ENCODE measurements at places on chromosomes 6 and 20.

- no peak for DNase-seq
These were observed 361.7 kb upstream of the MAP3K7 start for GRCh38 chr6:90948540-90948939.

- no peak for DNase-seq
These were observed 166.7 kb upstream of the ADGRB3 start for GRCh38 chr6:68468244-68468884.

DNA sequence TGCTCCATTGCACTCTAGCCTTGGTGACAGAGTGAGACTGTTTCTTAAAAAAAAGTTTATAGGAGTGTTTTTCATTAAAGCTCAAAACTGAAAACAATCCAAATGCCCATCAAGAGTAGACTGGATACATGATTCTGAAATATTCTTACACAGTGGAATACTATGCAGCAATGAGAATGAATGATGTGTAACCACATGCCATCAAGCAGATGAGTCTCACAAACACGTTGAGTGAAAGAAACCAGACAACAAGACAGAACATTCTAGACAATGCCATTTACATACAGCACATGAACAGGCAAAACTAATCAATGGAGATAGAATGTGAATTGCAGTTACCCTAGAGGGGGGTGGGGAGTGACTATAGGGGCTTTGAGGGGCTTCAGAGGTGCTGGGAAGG is 72.4 kb downstream of the TOX2 start:
- DNase-seq = no peak

DNA sequence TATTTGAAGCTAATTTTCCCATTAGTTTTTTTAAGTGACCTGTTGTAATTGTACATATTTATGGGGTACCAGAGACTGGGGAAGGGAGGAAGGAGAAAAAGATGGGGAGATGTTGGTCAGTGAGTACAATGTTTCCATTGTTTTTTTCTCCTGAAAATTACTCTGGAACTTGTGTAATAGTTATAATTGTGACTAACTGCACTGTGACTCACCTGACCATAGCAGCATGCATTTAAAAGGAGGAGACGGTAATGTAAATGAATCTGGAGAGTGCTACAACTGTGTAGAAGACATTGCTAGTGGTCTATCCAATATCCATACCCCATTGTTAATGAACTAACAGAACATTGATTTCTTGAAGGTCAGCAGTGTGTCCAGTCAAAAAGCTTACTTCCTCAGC is 133.4 kb downstream of the RFPL4B start:
- no peak for DNase-seq

- no peak for DNase-seq
These were observed 4.1 kb downstream of the TMEM239 start for GRCh38 chr20:2820084-2820895.

DNA sequence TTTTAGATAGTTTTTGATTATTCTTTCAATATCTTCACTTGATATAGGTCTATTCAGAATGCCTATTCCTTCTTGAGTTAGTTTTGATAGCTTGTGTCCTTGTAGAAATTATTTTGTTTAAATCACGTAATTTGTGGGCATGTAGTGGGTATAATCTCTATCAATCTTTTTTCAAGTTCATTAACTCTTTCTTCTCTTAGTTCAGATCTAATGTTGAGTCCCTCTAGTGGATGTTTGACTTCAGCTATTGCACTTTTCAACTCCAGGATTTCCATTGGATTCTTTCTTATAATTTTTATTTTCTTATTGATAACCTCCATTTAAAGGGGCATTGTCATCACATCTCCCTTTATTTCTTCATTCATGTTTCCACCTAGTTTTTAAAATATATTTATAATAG is 135.6 kb downstream of the COL12A1 start:
- no peak for DNase-seq

DNA sequence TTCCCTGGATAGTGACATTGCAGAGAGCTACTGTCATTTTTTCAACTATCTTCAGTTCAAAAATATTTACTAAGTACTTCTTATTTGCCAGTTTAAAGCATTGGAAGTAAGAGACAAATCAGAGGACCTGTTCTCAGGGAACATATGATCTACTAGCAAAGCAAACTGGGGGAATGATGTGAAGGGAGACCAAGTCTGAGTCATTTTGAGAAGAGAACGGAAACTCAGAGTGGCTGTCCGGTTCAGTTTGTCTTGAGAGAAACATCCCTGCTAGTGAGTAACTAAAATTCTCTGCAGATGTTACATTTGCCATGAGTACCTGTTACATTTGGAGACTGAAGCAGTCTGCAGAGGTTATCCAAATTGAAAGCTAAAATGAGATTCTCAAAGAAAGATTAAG is 118.3 kb downstream of the KCNQ5 start:
- DNase-seq = no peak

DNA sequence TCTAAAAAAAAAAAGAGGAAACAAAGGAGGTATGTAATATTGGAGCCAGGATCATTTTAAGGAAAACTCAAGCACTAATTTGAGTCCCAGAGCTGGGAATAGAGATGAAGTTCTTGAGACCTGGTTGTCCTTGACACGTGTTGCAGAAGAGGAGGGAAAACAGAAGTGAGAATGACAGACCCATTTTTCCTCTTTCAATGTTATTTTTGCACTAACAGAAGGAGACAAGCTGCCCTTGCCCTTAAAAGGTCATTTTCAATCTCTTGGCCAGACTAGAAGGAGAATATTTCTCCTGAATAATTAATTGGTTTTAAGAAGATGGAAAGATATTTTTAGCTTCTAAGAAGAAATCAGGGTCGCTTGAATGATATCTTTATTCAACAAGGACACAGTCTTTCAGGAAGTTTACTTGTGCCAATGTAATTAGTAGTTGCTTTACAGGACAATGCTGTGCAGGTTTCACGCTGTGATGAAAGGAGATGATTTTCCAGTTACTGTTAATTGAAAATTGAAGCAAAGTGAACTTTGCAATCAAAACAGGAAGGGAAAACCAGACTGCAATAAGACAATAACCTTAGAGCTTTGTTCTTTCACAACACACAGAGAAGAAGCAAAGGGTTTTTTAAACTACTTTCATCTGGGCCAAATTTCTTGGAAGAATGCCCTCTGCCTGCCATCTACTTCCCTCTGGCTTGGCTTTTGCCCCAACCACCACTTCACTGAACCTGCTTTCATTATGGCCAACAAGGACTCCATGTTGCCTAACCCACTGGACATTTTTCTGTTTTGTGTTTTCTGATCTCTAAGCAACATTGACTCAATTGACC is 107.8 kb upstream of the SHLD1 start:
- DNase-seq = no peak

DNA sequence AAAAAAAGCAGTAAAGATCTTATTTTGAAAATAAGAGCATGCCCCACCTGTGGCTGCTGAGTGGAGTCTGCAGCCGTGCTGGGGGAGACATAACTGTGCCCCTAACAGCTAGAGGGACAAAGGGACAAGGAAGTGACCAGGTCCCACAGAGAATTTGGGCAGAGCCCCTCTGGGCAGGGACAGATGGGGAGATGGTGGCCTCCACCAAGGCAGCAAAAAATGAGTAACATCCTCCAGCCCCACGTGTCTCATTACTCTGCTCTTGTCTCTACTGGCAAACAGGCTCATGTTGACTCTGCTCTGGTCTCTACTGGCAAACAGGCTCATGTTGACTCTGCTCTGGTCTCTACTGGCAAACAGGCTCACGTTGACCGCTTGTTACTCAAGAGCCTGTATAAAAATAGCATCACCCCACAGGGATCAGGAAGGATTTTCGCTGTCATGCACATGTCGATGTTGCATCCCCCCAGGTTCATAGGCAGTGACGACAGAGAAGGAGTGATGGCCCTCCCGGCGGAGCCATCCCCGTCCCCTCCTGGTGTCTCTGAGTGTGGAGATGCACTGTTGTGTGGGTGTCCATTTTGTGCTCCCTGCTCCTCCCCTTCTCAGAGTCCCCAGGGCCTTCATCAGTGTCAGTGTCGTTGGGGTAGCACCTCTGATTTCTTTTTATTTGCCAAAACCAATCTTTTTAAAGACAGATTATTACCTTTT is 17.3 kb upstream of the PCMTD2 start:
- no peak for DNase-seq

- no peak for DNase-seq
These were observed 15.8 kb upstream of the SERPINB9 start for GRCh38 chr6:2918936-2919335.

GRCh38 chr20:23289724-23290395 is 60.7 kb upstream of the NXT1 start:
- no peak for DNase-seq

- DNase-seq = no peak
These were observed 12.7 kb downstream of the CST8 start for GRCh38 chr20:23503649-23504048.

- peak; percentile 72 for DNase-seq
These were observed 97.2 kb downstream of the SPTLC3 start for GRCh38 chr20:13105864-13106457.

DNA sequence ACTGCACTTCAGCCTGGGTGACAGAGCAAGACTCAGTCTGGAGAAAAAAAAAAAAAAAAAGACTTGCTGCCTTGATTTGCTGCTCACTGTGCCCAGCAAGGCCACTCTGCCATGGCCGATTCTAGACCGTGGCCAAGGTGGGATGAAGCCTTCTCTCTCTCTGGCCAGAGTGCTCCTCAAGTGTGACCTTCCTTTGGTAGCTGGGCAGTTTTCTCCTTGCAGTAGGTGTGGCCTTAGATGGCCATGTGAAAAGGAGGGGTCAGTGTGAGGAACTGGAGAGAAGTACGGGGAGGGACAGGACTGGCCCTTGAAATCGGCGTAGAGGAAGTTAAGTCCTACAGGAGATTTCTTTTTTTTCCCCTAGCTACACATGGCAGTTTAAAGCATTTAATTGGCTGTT is 272.0 kb downstream of the ARID1B start:
- DNase-seq = no peak

GRCh38 chr6:111759331-111759835 is 113.9 kb downstream of the FYN start:
- DNase-seq = no peak

- no peak for DNase-seq
These were observed 317.5 kb upstream of the POU3F2 start for GRCh38 chr6:98516866-98517265.

DNA sequence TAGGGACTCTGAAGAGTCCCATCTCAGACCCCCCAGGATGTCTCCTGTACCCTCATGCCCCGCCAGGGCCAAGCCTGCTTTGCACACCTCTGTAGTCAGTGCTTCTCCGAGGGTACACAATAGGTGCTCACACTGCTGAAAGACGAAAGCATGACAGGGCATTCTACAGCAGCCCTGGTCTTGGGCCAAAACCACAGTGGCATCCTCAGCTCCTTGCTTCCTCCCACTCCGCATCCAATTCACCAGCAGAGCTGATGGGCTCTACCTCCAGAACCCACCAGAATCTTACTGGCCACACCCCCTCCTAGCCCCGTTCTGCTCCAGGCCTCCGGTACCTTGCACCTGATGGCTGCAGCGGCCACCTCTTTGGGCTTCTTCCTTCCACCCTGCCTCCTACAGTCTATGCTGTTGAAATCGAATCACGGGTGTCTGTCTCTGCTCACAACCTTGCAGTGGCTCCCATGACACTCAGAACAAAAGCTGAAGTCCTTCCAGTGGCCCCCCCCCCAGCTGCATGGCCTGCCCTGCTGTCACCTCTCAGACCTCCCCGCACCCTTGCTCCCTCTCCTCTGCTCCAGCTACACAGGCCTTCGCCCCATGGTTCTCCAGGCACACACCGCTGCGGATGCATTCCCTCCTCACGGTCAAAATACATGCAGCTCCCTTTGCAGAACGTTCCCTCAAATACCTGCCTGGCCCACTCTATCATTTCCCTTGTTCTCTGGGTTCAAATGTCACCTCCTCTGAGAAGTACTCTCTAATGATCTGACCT is 1.2 kb downstream of the ANGPT4 start:
- no peak for DNase-seq

DNA sequence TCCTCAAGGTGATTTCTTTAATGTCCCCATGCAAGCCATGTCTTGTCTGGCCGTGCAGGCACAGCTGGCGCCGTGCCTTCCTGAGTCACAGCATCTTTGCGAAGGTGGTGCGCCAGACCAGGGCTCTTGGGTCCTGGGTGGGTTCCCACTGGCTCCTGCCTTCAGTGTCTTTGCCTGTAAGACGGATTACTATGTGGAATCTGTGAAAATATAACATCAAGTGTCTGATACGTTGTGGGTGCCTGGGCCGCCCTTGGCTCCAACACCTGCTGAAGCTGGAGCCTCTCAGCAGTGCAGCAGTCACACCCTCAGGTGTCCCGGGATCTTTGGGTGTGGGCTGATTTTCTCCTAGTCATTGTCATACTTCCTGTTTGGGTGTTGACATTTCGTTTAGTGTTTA is 3.2 kb downstream of the OSBPL2 start:
- DNase-seq = no peak

GRCh38 chr20:42067596-42067995 is 449.4 kb upstream of the CHD6 start:
- no peak for DNase-seq

DNA sequence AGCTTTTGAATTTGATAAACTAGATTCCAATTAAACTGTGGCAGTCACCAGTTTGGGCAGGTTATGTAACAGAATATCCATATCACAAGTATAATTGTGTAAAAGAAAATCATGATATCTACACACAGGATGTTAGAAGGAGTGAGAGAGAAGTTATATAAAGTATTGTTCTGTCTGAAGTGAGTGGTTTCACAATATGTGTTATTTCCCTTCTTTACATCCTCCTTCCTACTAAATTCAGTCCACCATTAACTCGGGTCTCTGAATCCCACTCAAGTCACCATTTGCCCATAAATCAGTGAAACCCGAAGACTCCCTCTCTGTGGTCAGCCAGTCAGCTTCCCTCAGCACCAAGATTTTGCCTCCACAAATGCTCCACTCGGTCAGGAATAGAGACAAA is 796 bp downstream of the HLA-DQB1 start:
- DNase-seq = no peak

DNA sequence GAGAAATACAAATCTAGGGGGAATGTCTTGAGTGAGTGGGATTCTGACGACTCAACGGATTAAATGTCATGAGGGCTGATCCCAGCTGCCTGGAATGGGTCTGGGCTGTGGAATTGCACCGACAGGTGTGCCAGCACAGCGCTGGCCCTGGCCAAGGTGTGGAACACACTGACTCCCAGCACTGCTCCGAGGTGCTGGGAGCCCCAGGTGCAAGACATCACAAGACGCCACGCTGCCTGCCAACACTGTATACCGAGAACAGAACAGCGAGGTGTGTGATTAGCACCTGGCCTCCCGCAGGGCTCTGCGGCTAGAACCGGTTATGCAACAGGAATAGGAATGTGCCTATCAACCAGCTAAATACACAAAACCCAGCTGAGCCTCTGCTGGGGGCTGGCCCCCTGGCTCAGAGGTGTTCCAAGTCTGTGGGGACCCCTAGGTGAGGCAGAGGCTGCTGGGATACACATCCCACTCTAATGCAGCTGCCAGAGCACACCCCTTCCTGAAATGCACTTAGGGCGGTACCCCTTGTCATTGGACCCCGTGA is 24.8 kb upstream of the APMAP start:
- peak; percentile 97 for DNase-seq

DNA sequence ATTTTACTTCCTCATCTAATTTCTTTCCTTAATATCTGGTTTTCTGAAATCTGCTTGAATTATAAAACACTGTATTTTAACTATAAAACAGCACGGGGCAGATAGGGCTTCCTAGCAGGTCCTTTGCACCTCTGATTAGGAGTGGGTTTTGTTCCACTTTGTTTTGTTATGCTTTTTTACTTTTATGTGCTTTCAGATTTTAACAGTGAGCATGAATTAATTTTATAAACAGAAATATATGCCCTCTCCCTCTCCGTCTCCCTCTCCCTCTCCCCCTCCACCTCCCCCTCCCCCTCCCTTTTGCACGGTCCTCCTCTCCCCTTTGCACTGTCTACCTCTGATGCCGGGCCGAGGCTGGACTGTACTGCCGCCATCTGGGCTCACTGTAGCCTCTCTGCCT is 14.3 kb downstream of the GPX6 start:
- DNase-seq = no peak

- DNase-seq = no peak
These were observed 27.9 kb upstream of the TMEM217 start for GRCh38 chr6:37285861-37286311.

Data from NCI-H526 (cell line).